Mesenteric fat pad (tissue), 1 donor: ENCODE measurements at places on chromosomes 6 and 20. TPM values are rescaled to one million over a fixed set of nuclear protein-coding genes. Genes with fewer than 3 reads are reported as not detected.
A peak's percentile ranks its signal among the peaks of the same experiment; 100 is the strongest.

DNA sequence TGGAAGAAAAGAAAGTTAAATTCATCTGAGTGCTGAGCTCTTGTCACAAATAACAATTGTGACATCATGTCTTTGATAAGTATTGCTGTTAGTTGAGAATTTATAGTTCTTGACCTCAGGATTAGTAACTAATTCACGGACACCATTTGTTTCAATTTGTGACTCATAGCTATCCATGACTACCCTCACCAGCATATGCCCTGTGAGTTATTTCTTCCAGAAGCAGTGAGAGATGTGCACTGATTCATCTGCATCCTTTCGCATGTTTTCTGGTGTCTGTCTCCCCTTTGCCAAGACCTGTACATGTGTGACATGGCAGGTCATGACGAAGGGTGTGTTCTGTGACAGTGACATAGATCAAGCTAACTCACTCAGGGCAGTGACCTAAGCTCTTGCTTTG, 86.9 kb downstream of the SOBP start:
- DNase-seq, result no peak

- DNase-seq, result no peak
These were observed 109.3 kb upstream of the FAM83B start for GRCh38 chr6:54737247-54737646.

The GLP1R gene
- total RNA-seq, result not detected

- no peak for DNase-seq
These were observed 37.6 kb upstream of the KCNK5 start for GRCh38 chr6:39266782-39267355.

DNA sequence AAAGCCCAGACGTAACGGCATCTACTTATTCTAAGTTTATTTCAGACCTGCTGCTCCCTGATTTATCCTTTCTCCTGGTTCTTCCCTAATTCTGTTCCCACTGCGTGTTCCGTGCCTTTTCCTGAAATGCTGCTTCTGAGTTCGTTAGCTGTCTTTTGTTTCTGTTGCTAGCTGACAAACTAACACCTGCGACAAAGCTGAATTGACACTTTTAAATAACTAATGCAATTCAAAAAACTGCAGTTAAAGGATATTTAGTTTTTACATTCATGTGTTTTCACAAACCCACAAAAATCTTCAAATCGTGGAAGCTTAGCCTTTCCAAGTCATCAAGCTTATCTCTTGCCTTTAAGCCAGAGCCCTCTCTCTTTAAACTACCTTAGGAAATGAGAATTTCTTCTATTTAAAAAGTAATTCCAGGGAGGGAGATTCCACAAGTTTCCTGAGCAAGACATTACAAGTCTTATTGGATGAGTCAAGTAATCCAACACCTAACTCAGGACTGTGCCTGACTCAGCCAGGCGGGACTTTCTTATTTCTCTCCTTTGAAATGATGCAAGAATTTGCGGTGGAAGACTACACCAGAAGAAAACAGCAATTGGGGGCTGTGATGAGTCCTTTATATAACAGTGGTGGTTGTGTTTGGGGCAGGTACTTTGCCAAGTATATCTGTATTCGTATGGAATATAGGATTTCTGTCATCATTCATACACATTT, 6.3 kb downstream of the ADTRP start:
- DNase-seq, result no peak

The MDC1 gene
- 19.8 TPM for total RNA-seq

DNA sequence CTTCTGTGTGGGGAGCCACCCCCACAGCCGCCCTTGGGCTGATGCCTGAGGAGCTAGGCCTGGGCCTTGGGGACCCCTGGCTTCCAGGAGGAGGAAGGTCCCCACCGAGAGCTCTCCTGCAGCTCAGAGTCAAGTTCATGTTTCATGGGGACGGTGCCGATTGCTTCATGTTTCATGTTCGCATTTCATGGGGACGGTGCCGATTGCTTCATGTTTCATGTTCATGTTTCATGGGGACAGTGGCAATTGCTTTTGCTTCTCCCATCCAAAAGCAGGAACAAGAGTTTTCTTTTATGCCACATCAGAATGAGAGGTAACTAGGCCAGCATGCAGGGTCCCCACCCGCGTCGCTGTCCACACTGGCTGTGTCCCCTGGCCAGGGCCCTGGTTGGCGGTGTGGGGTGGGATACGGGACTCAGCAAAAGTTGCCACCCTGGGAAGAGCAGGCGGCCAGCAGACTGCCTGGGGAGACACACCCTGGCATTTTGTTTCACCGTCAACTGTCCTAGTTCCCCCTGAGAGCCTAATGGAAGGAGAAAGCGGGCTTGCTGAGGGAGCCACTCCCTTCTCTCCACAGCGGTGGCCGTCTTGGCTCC, 46.0 kb downstream of the DACT2 start:
- DNase-seq, result no peak

GRCh38 chr6:4861564-4861963, 85.4 kb downstream of the CDYL start:
- no peak for DNase-seq

The TCP11 gene
- not detected for total RNA-seq

GRCh38 chr20:6882561-6883291, 115.2 kb downstream of the BMP2 start:
- DNase-seq, result no peak

The SLC52A3 gene
- total RNA-seq, result 2.2 TPM

- no peak for DNase-seq
These were observed 53.7 kb upstream of the ZNF217 start for GRCh38 chr20:53647286-53647821.

- no peak for DNase-seq
These were observed 52.9 kb upstream of the TRAF3IP2 start for GRCh38 chr6:111658462-111659154.

GRCh38 chr20:17992224-17992637, 23.4 kb downstream of the MGME1 start:
- peak; percentile 9 for DNase-seq

DNA sequence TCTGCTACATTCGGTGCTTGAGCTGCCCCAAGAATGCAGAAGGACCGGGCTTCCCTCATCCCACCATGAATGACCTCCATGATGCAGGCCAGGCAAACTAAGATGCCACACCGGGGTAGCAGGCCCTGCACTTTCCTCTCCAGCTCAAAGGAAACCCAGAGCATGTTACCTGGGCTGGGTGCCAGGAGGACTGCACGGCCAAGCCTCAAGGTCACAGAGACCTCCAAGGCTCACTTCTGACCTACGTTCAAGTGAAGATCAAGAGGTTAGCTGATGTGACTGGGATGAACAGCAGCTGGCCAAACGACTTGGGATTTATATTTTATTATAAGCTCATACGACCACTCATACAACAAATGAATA, 501.8 kb downstream of the CD83 start:
- DNase-seq, result no peak

The KCNS1 gene
- not detected for total RNA-seq

The OLIG3 gene
- total RNA-seq, result not detected

DNA sequence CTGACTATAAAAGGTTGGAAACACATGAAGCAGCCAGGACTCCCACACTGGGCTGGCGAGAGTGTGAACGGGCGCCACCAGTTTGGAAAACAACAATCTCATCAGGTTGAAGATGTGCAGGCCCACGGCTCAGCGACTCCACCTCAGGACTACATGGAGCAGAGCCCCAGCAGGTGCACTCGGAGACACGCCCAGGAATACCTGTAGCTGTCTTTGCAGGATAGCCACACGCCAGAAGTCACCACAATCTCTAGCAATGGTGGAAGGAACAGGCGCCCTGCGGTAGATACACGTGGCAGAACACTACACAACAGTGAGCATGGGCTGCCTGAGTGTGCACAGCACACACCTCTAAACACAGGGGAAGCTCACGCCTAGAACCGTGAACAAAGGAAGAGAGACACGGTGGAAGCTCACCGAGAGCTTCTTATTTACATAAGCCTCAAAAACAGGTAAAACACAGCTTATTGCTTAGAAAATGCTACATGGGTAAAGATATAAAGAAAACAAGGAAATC, 28.7 kb upstream of the RPS6KA2 start:
- no peak for DNase-seq

The TOX2 gene
- total RNA-seq, result 1.2 TPM

The AAR2 gene
- total RNA-seq, result 27.1 TPM

GRCh38 chr20:36997121-36997520, 45.6 kb upstream of the SAMHD1 start:
- DNase-seq, result no peak

DNA sequence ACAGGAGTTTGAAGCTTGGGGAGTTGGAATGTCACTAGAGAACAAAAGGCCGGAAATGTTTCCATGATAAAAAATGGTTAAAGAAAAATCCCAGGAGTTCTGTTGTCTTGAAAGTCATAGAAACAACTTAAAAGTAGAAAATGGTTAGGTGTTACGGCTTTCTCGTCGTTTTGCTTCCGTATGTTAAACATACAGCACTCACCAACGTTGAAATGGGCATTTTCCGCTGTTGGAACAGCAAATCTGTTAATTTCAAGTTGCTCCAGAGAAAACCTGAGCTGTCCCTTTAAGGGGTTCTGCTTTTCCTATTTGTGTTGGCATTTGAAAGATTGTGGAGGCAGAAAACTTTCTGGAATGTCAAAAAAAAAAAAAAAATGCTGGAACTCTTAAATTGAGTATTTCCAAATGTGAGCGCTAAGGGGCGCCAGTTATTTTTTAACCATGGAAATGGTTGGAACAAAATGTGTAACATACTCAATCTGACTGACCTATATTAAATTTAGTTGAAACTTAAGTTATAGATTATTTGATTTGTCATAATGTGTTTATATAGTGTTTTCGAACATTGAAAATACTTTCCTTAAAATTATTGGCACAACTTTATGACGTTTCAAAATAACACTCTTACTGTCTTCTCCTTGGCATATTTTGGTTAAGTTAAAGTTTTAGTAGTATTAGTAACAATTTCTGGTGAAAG, 2.2 kb downstream of the QKI start:
- no peak for DNase-seq

The PPP1R18 gene
- 87.0 TPM for total RNA-seq

- DNase-seq, result no peak
These were observed 108.4 kb downstream of the RTN4IP1 start for GRCh38 chr6:106520711-106521401.

DNA sequence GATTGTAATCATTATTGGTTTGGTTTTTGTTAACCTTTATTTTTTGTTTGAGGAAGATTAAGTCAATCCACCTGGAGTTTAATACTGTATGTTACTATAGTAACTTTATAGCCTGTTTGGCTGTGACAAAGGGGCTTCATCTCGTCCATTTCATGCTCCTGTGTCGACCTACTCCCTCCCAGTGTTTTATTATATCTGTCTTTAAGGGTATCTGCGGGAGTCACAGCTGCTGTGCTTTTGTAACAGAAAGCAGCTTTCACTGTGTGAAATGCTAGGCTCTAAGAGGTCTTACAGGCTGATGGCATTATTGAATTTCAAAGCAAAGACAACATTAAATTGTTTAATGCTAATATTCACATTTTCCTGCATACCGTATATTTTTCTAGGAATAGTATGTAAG, 698.0 kb upstream of the POU3F2 start:
- no peak for DNase-seq

DNA sequence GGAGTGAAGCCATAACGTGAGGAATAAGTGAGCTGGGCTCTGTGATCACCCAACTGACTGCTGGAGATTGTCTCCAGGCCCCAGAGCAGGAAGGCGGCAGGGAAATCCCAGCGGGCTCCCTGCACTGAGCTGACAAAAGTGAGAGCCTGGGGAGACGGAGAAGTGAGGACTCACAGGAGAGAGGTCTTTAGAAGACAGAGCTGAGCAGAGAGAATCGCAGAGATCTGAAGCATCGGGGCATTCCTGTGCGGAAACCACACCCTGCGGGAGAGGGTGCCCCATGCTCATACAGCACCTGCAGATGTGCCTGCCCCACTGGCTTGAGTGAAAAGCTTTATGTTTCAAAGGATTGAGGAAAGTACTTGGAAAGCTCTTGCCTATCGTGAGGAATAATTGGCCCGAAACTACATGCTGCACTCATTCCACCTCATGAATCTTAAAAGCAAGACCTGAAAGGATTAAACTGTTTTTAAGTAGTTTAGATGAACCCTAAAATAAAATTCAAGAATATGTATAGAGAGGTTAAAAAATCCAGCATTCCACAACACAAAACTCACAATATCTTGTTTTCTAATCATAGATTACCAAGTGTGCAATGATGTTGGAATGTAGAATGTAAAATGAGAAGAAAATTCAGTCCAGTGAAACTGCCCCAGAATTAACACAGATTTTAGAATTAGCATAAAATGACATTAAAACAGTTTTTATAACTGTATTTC, 17.7 kb upstream of the THBS2 start:
- DNase-seq, result no peak

- DNase-seq, result no peak
These were observed 191.0 kb upstream of the MMS22L start for GRCh38 chr6:97473979-97474378.

The HRH3 gene
- total RNA-seq, result not detected

- no peak for DNase-seq
These were observed 38.5 kb upstream of the DEK start for GRCh38 chr6:18302561-18303439.

The SEMG1 gene
- total RNA-seq, result not detected

DNA sequence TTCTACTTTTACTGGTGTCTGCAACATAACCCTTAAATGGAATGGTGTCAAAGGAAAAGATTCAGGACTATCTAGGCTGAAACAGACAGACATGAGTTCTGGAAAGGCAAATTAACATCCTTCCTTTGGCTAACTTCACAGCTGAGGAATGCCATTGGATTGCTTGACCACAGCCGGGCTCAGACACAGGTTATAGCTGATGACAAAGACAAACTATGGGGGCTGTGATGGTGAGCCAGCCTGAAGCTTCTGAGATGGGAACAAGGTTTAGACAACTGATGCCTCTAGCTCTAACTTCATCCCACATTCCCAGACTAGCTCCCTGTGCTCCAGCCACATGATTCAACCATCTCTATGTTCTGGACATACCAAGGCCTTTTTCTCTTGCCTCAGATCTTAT, 15.3 kb downstream of the POLR1C start:
- DNase-seq, result peak; percentile 57

The PHACTR1 gene
- 10.8 TPM for total RNA-seq

DNA sequence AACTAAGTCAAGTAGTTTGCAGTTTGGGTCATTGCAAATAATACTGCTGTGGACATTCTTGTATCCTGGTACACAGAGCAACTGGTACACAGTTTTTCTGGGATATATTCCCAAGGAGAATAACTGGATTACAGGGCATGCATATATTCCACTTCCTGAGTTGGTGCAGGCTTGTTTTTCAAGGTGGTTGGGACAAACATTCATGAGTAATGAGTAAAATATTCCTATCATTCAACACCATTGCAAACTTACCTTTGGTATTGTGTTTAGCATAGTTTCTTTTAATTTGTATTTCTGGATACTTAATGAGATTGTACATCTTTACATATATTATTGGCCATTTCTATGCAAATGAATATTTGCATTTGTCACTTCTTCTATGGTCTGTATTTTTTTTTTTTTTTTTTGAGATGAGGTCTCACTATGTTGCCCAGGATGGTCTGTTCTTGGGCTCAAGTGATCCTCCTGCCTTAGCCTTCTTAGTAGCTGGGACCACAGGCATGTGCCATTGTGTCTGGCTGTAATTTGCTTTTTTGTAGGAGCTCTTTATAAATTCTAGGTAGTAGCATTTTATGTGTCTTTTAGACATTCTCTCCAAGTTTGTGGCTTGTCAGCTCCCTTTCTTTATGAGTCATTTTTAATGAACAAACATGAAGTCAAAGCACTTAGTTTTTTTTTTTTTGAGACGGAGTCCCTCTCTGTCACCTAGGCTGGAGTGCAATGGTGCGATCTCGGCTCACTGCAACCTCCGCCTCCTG, 158.7 kb downstream of the SOX4 start:
- DNase-seq, result no peak
